ENCODE measurements at places on chromosomes 11 and 22.

DNA sequence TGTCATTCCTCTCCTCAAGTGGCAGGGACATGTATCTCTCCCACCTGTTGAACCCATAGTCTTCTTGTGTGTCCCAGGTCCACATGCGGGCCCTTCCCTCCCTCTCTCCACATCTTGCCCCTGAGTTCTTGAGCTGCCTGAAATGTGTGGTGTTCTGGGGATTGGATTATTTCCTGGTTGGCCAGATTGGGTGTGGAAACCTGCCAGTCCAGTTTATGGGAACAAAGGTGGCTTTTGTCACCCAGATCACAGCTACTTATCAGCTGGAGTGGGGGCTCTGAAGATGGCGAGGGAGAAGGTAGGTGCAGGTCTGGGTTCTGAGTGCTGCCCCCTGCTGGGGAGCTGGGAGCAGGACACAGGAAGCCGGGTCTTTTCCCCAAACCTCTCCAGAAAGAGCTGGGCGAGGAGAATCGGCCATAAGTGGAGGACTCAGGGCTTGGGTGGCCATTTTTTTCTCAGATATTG is 14.2 kb downstream of the DTX4 start:
- no peak for DNase-seq

DNA sequence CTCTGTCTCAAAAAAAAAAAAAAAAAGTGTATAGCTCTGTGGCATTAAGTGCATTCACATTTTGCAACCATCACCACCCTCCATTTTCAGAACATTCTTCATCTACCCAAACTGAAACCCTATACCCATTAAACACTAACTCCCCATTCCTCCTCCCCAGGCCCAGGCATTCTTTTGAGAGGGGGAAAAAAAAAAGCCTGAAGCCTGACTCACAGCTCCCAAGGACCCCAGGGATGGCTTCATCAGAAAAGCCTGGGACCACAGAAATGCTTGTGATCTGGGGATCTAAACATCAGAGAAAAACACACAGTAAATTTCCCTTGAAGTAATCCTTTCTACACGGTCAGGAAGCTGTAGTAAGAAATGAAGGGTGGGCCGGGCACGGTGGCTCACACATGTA is 10.7 kb upstream of the GTSE1 start:
- no peak for DNase-seq

- DNase-seq: no peak
Observed at GRCh38 chr22:49720279-49720959, 107.3 kb downstream of the BRD1 start.

DNA sequence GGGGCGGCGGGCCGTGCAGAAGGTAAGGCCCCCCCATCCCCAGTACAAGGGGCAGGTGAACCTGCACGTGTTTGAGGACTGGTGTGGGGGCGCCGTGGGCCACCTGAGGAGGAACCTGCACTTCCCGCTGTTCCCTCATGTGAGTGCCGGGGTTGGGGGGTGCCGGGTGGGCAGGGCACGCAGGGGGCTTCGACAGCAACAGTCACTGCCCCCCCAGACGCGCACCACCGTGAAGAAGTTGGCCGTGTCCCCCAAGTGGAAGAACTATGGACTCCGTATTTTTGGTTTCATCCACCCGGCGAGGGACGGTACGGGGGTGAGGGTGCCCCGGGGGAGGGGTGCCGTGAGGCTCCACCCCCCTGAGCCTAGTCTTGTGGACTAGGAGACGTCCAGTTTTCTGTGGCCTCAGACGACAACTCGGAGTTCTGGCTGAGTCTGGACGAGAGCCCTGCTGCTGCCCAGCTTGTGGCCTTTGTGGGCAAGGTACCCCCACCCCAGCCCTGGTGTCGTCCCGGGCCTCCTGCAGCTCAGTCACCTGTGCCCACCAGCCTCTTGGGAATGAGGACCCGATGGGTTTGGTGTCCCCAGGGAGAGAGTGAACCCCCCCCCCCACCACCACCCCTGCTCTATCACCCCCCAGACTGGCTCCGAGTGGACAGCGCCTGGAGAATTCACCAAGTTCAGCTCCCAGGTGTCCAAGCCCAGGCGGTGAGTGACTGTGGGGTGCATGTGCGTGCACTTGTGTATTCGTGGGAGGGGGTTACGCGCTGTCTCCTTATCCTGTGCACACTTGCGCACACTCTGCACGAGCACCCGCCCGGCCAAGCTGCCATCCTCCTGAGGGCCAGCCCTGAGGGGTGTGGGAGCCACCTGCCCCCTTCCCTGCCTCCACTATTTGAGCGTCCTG is 3.8 kb downstream of the B4GALNT4 start:
- no peak for DNase-seq

DNA sequence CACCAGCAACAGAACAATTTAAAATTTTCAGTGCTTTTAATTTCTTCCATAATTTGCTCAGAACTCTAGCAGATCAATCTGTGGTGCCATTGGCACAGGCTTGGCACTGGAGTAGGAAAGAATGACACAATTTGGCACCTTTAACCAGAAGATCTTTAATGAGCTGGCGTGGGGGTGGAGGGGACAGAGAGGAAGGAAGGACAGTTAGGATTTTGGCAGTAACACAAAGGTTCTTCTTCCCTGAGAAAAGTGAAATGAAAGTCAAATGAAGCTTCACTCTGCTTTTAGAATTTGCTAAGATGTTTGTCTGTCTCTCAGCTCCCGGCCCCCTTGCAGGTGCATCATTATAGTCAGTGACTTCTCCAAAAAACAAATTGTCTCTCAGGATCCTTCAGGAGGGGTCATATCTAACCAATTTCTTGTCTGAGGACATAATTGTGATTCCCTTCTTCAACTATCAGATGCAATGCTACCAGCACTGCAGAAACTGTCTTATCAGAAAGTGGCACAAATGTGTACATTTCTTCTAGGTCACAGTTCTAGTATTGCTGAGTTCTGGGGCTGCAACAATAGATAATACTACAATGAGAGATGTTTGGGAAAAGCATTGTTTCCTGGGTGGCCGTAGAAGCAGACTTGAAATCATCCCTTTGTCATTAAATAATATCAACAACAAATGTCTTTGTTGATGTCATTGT is 66.8 kb downstream of the CSTPP1 start:
- no peak for DNase-seq

DNA sequence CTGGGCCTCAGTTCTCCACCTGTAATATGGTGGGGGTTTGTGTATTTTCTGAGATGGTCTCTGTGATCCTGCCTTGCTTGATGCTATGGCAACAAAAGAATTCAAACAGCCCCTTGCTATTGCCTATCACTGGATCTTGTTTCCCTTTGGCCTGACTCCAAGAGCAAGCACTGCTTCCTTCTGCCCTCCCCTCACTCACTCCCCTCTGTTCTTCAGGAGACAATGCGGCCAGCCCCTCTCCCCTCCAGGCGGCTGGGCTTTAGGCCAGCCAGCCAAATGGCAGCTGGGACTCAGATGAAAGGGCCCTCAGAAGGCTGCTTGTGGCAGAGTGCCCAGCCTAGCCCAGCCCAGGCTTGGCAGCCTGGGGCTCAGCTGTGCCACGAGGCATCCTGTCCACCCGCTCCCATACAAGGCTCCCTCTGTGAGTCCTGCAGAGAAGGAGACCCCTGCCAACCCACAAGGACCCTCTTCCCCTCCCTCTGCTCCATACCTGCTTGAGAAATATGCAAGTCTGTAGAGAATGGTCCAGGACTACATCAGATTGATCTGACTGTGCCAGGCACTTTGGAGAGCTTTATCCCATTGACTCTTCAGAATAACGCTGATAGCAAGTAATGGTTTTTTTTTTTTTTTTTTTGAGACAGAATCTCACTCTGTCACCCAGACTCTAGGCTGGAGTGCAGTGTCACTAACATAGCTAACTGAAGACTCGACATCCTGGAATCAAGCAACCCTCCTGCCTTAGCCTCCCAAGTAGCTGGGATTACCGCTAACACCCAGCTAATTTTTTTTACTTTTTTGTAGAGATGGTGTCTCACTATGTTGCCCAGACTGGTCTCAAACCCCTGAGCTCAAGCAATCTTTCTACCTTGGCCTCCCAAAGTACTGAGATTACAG is 7.6 kb upstream of the KCTD14 start:
- no peak for DNase-seq

DNA sequence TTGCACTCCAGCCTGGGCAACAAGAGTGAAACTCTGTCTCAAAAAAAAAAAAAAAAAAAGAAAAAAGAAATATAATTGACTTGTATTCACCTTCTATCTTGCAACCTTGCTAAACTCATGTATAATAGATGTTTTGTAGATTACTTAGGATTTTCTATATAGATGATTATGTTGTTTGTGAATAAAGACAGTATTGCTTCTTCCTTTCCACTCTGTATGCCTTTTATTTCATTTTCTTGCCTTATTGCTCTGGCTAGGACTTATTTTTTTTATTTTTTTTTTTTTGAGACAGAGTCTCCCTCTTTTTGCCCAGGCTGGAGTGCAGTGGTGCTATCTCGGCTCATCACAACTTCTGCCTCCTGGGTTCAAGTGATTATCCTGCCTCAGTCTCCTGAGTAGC is 29.7 kb upstream of the SOX10 start:
- no peak for DNase-seq

GRCh38 chr11:111745719-111746504 is 20.3 kb downstream of the PPP2R1B start:
- no peak for DNase-seq

DNA sequence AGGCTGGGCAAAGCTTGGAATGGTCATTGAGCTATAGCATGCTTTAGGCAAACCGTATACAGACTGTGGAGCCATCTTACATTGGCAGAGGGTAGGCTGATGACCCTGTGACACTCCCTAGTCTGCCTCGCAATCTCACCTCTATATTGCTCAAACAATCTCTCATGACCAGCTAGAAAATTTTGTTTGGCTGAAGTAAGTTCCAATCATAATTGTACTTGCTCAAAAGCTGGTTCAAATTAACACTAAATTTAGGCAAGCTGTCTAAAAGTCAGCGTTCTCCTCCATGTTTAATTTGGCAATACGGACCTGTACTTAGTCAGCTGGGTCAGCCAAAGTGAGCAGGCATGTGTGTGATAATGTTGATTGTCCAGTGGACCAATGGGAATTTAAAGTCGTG is 133.0 kb downstream of the SWAP70 start:
- DNase-seq: no peak

DNA sequence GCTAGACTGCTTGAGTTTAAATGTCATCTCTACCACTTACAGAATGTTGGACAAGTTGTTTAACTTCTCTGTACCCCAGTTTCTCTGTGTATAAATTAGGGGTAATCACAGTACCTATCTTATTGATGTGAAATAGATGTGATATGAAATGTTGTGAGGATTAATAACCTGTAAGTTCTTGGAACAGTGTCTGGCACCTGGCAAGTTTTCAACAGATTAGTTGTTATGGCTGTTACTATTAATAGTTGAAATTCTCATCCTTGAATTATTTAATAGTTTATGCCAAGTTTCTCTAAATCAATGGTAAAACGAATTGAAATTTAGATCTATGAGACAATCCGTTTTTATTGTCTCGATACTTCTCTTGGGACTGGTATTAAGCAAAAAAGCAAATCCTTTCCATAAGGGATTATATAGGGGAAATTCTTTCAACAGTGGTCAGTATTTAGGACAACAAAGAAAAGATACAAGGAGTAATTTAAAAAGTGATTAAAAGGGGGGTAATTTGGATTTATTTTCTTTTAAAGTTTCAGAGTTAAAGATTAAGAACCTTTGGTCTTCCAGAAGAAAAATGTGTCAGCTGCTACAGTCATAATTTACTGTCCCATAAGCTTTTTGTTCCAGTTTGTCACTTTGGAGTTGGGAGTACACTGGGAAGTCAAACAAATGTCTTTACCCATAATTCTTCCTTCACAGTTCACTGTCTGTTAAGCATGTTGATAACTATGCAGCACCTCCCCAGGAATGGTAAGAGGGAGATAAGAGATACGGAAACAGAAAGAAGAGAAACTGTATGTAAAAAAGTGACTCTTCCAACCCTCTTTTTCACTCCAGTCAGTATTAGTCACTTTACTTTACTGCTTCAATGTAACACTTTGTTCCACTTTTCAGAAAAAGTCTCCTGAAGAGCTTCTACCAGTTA is 13.2 kb downstream of the PDE3B start:
- no peak for DNase-seq

DNA sequence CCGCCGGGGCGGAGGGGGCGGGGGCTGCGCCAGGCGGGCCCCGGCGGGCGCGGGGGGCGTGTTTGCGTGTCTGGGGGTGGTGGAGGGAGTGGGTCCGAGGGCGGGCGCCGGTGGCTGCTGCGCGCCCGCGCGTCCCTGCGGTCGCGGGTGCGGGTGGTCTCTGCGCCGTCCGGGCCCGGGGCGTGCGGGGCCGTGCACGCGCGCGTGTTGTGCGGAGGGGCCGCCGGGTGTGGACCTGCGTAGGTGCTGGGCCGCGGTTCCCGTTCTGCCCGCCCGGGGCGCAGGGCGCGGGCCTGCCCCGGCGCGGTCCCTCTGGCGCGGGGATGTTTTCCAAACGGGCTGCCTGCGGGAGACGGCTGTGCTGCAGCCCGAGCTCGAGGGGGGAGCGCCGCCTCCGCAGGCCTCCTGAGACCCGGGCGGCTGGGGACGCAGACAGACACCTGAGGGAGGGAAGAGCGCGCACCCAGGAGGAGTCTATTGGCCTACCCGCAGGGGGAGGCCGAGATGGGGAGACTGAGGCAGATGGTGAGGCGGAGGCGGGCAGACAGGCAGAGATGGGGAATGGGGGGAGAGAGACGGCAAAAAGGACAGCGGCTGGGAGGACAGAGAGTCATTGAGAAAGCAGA is 442 bp downstream of the PELI3 start:
- DNase-seq: no peak

- DNase-seq: no peak
Observed at GRCh38 chr11:46330563-46331281, 16.5 kb upstream of the DGKZ start.

DNA sequence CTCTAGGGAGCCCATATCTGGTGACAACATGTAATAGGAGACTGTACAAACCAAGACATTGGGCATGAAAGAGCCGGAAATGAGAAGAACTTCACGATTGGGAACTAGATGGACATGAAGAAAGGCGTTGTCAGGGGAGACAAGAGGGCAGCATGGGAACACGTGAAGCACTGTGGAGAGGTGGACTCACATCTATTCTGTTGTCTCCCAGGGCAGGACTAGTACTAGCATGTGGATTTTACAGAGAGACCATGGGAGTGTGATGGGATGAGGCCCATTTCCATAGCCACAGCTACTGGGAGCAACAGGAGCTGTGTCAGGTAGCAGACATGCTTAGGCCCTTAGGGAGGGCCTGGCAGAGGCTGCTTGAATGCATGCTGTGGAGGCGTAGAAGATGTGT is 333.9 kb downstream of the OPCML start:
- DNase-seq: no peak

DNA sequence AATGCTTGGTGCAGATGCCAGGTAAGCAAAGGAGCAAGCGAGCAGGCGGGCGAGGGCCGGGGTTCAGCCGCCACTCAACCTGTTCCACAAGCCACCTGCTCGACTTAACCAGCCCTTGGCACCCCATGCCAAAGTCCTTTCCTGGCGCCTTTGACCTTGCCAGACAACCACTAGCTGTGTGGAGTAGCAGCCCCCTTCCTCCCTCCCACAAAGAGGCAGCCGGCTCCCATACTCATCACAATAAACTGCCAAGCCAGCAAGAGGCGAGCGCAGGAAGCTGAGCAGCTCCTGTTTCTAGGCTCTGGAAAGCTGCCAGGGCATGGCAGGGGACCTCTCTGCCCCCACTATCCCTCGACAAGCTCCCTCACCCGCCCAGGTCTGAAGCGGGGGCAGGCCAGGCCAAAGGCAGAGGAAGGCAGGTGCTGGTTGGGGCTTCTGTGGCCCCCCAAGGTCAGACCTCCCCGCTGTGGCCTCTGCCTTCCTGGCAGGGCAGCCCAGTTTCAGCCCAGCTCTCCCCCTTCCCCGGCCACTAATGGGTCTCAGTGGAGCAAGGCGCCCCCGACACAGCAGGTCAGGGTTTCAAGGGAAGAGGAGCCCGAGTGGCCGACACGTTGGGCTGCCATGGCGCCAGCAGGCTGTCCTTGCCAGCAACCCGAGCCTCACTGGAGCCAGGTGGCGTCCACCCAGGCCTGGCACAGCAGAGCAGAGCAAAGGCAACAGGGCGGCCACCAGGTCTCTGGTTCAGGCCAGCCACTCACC is 15.3 kb downstream of the MACROD1 start:
- DNase-seq: no peak

All from stimulated activated CD4-positive, alpha-beta T cell treated with anti-CD3 and anti-CD28 coated beads, TNF-alpha, amount 100 ng/mL, for 1 hour (primary cell).